ENCODE measurements at places on chromosomes 4 and X.
A peak's percentile ranks its signal among the peaks of the same experiment; 100 is the strongest.

- DNase-seq: no peak
Measured at GRCh38 chr4:78962597-78963115, 23.4 kb upstream of the PAQR3 start.

DNA sequence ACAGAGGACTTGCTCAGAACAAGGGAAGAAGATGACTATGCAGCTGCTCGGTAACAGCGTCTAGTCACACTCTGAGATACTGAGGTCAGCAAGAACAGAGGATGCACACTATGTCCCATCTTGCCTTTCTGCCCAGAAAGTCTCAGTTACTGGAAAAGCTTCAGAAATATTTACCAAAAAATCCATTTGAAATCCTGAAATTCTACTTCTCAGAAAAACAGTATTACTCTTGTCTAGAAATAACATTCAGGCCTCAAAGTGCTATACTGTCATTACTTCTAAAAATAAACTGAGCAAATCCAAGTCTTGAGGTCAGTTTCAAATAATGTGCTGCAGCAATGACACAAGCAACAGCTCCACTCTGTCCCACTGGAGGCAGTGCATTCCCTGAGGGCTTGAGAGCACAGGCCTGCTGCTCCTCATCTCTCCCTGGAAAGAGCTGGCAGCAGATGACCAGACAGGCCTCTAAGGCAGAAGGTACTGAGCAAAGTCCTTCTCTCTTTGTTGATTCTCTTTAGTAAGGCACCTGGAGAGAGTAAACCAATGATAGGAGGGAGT lies 76.9 kb downstream of the CAMK2D start:
- DNase-seq: peak; percentile 27

DNA sequence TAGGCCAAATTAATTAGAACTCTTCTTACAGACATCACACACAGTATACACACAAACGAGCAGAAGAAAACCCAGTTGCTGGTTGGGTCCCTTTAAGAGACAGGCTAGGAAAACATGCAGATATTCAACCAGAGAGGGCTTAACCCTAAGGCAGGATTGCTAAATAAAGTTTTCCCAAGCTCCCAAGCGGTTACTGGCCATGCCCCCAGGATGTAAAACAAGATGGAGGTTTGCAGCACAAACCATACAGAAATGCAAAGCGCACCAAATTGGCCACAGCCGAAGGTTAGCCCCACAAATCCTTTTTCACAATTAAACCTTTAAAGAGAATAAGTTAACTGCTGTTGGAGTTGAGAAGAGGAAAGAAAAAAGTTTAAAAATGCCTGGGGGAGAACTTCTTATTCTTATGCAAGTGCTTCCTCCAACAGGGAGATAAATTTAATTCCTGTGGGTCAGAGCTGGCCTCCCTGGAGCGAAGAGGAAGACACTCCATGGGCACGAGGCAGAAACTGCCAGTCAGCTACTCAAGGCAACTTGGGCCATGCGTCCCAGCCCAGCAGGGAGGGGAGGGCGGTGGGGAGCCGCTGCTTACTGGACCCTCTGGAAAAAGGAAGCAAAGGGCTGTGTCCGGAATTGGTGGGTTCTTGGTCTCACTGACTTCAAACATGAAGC lies 167.6 kb upstream of the ARSJ start:
- DNase-seq: no peak

GRCh38 chr4:158850371-158850770 lies 81.5 kb downstream of the FNIP2 start:
- no peak for DNase-seq

DNA sequence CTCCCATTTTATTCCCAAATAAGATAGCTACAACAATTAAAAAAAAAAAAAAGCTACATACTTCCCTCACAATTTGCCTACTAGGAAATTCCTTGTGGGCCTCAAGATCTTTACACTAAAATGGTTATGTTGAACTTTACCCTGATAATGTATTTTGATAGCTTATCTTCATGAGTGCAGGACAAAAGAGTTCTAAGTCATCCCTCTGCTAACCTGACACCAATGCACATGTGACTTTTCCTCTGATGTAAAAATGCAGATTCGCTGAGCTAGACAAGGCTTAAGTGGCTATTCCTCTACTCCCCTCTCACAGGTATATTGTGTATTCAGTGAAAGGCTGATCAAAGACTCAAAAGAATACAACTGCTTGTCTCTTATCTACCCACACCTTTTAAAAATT lies 22.5 kb downstream of the ELF2 start:
- no peak for DNase-seq

DNA sequence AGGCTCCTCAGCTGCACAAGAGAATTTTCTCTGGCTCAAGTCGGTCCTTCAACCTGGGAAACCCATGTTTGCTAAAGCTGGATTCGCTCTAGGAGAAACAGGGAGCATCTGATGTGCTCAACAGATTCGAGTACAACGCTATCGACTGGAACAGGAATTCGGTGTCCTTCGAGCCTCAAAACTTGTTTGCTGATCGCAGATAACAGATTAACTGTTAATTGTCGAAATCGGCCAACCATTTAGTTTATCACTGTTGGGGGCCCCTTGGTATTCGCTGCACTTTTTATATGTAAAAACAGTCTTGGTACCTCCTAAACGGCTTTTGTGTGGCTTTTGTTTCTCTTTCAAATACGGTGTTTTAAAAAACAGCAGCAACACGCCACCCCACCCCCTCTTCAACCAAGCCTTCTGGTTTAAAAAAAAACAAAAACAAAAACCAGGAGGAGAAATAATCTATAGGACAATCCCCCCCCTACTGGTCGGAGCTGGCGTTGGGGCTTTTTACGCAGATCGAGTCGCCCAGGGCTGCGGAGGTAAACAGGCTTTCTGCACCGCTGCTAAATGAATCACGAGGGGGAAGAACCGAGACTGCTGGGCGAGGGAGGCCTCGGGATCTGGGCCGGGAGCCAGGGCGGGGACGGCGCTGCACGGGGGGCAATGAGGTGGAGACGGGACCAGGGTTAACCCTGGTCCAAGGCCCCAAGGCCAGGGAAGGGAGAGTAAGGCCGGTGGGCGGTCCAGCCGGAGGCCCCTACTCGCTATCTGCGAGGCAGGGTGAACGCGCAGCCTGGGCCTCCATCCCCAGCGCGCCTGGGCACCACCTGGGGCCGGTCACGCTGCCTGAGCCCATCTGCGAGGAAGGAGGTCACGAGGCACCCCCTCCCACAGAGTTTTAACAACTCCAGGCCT lies 71.7 kb upstream of the BCOR start:
- no peak for DNase-seq

DNA sequence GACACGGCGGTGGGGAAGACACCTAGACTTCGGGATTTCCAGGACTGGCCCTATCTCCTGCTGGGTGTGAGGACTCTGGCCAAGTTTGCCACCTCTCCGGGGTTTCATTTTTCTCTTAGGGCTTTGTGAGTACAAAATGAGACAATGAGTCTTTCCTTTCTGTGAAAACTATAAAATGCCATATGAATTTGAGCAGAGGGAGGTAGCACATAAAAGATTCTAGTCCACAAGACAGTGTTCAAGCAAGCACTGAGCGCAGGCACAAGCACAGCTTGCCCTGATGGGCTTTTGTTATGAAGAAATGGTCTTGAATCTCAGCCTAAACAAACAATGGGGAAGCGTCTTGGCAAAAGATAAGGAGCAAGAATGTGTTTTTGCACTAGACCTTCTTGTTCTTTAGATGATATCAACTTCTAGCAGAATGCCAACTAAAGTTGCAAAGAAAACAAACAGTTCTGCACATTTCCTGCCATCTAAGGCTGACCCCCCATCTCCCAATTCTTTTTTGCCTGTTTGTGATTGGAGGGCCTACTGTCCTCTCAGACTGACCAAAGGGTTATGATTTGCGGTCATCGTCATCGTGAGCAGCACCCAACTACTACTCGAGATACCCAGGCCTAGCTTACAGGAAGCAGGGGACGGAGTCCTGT lies 73.0 kb upstream of the ZNF518B start:
- no peak for DNase-seq

- DNase-seq: no peak
Measured at GRCh38 chrX:136209016-136209738, 42.0 kb downstream of the MAP7D3 start.

GRCh38 chr4:1203026-1203616 lies 30.7 kb upstream of the SPON2 start:
- no peak for DNase-seq

GRCh38 chr4:24979554-24979953 lies 51.2 kb downstream of the LGI2 start:
- no peak for DNase-seq

DNA sequence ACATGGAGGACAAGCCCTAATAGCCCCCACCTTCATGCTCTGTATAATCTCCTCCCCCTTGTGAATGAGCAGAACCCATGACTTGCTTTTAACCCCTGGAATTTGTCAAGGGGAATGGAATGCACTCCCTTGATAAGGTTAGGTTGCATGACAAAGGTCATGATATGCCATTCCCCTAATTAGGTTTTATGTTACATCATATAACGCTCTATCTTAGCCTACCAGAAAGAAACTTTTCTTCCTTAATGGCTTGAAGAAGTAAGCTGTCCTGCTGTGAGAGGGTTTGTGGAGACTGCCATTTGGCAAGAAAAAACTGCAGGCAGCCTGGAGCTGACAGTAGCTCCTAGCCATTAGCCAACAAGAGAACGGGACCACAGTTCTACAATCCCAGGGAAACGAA lies 399.8 kb upstream of the MAD2L1 start:
- DNase-seq: no peak

GRCh38 chrX:82163701-82164100 lies 961.8 kb downstream of the SH3BGRL start:
- DNase-seq: no peak

GRCh38 chrX:30504309-30504708 lies 73.3 kb downstream of the TASL start:
- DNase-seq: no peak

DNA sequence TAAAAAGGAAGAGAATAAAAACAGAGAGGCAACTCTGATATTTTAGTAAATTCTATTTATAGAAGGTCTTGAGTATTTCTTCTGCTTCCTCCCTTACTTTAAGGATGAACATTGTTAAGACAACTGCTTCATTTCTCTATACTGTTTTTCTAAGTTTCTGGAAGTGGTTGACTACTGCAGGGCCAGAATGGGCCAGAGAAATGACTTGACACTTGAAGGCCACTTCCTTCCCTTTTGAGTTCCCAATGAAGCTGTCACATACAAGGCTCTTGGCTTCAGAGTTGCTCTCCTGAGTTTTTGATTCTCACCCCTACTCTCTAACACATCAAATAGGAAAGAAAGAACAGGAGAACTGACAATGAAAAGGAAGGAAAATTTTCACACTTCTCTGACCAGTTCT lies 37.6 kb downstream of the PKD2 start:
- no peak for DNase-seq

GRCh38 chr4:76601791-76602190 lies 166.8 kb downstream of the SHROOM3 start:
- DNase-seq: no peak

DNA sequence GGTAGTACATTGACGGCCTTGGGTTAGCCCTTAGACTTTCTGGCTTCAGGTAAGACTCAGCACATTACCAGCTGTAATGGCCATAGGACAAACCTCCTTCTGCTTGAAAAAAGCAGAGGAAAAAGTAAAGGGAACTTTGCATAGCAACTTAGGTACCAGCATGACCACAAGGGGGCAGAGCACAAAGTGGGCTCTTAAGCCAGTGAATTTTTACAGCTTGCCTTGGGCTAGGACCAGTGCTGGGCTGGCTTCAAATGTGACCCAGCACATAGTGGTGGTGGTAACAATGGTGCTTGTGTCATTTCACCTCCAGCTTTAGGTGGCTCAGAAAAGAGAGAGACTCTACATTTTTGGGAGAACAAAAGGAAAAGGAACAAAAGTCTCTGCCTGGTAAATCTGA lies 66.1 kb downstream of the KLHL4 start:
- no peak for DNase-seq

- DNase-seq: no peak
Measured at GRCh38 chr4:99437723-99438404, 2.7 kb upstream of the ADH7 start.

DNA sequence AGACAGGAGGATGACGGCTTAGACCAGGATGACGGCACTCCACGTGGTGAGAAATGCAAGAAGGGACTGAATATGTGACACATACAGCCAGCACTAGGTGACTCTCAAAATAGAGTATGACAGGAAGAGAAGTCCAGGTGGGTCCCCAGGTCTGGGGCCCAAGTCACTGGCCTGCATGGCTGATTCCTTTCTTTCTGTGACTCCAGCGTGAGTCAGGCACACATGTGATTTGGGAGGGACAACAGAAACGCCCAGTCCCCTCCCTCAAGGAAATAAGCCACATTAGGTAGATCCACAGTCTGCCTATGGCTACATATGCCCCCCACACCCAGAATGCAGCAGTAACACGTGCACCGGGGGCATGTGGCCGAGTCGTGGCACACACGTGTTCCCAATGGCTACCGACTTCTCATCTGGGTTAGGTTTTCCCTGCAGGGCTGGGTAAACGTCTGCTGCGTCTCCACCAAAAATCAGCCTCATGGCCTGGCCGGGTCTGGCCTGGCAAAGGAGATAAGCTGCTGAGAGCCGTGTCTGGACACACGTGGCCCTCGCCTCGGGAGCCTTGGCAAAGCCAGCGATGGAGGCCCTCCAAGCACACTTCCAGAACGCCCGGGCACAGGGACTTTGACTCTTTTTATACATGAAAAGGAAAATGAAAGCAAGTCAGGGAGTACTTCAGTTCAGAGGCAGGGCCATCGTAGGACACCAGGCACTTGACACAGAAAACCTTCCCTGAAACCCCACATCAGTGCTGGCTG lies 19.3 kb downstream of the SEL1L3 start:
- DNase-seq: no peak

DNA sequence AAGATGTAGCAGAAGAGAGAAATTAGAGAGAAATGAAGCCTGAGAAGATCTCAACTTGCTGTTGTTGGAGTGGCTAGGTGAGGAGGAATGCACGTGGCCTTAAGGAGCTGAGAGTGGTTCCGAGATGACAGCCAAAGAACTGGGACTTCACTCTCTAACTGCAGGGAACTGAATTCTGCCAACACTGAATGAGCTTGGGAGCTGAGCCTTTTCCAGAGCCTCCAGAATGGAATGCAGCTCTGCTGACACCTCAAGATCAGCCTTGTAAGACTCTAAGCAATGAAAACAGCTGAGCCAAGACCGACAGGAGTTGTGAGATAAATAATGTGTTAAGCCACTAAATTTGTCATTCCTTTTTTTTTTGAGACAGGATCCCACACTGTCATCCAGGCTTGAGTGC lies 73.0 kb downstream of the TLL1 start:
- no peak for DNase-seq

DNA sequence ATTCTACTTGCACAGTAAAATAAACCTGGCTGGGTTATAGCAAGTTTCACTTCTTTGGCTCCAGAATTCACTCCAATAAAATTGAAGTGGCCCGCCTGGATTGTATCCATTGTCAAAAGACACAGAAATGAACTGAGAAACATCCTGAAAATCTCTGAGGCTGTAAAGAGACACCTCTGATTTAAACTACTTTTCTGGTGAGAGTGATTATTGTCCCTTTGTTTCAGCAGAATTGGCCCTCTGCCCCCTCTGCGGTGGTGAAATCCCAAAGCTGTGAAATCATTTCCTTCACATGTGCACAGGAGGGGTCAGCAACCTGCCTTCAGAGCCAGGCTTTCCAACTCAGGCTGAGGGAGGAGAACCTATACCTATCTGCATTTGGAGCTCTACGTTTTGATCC lies 23.0 kb downstream of the GAB3 start:
- DNase-seq: no peak

Measured in AG09309 (cell line).